ENCODE measurements at places on chromosomes 6 and 20.

DNA sequence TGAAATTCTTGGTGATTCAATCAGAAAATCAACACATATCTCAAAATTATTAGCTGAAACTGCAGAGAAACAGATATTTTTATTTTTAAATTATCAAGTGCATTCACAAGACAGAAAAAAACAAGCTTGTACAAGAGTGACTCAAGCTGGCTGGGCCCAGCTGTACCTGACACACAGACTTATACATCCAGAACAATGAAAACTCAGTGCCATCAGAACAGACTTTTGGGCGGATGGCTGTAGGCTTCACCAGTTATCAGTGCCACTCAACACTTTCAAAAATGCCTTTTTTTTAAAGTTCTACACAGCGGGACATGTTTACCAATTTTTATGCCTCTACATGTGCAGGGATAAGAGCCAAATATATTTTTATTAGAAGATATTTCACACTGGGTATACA, 102.8 kb downstream of the MYB start:
- no peak for DNase-seq

- no peak for DNase-seq
Measured at GRCh38 chr20:20070871-20071726, 18.8 kb downstream of the CFAP61 start.

DNA sequence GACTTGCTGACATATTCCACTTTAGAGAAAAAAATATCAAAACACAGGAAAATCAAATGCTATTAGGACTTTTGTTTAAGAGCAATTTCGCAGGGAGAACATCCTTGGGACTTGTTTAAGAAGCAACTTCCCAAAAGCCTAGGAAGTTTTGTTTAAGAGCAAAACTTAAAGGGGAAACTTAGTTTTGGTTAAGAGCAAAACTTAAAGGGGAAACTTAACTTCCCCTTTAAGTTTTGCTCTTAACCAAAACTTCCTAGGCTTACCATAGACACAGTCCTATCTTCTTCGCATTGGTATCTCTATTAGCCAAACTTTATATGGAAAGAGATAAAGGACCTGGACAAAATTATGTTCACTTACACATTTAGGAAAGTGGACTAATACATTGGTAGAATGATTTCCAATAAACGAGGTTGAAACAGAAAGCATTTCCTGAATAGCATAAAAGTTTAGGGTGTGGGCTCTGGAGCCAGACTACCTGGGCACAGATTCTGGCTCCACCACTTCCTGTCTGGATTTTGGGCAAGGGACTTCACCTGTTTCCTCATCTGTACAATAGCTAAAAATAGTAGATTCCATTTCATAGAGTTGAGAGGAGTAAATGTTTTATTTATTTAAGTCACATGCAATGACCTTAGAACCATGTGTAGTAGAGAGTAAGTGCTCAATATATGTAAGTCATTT, 15.7 kb downstream of the PAQR8 start:
- no peak for DNase-seq

GRCh38 chr6:3310703-3311102, 52.0 kb downstream of the PSMG4 start:
- DNase-seq = no peak

DNA sequence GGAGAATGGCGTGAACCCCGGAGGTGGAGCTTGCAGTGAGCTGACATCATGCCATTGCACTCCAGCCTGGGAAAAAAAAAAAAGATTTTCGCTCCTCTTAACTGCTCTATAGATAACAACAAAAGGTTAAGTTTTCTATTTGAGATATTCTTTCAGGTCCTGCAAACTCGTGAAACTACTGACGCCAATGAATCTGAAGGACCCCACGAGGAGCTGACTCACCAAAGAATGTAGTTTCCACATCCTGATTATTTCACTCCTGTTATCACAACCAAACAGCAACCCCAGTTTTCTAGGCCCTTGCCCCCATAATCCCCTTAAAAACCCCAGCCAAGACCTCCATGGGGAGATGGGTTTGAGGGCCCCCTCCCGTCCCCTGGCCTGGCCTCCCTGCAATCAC, 58.7 kb downstream of the OTOR start:
- no peak for DNase-seq

DNA sequence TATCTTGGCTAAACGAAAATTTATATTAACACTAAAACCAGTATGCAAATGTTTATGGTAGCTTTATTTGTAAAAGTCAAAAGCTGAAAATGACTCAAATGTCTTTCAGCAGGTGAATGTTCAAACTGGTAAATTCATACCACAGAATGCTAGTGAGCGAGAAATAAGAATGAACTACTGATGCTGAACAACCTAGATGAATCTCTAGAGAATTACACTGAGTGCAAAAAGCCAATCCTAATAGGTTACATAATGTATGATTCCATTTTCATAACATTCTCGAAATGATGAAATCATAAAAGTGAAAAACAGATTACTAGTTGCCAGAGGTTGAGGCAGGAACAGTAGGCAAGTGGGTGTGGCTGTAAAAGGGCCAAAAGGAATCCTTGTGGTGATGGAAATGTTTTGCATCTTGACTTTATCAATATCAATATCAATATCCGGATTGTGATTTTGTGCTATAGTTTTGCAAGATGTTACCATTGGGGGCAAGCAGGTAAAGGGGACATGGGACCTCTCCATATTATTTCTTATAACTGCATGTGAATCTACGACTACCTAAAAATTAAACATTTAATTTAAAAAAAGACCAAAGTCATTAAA, 26.1 kb downstream of the ZNF311 start:
- no peak for DNase-seq

GRCh38 chr20:17844133-17844429, 124.5 kb downstream of the SNX5 start:
- DNase-seq = no peak

DNA sequence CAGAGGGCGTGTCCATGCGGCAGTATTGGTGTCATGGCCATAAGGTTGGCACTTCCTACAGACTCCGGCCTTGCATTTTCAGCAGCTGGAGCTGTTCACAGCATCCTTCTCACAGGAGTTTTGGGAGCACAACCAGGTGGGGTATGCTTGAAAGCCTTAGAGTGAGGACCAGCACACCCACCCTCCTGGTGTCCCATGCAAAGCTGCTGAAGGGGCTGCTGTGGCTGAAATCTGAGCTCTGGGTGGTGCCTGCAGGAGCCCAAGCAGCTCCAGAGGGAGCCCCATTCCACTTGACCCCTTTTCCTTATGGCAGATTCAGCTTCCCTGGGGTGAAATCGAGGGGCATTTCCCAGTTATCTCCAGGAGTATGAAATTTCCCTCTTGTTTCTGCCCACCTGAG, 74.0 kb upstream of the BHLHE23 start:
- no peak for DNase-seq

- no peak for DNase-seq
Measured at GRCh38 chr20:16917636-16918035, 169.5 kb downstream of the OTOR start.

DNA sequence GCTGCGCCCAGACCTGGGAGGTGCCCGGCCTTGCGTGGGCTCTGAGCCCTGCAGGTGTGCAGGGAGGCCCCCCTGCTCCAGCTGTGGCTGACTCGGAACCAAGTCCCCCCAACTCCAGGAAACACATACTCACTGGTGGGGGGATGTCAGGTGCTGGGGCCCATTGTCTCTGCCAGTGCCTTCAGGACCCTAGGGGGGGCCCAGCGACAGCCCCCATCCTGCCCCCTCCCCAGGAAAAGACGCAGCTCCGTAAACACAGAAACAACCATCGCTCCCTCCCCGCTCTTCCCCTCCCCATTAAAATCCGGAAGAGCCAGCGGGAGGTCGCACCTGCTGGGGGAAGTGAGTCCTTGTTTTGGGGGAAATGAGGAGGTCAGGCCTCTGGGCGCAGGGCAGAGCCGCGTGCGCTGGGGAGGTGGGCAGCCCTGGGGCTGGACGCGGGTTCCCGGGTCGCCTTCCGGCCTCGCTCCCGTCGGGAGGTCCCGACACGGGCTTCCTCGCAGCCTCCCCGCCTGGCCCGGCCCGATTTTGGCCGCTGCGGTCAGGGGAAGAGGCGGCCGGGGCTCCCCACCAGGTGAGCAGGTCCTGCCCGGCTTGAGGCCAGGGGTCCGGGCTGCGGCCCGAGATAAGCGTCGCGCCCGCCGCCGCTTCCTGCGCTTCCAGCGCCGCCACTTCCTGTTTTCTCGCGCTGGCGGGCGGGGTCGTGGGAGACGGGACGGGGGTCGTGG, 6.2 kb downstream of the C20orf204 start:
- DNase-seq = no peak

GRCh38 chr6:1363298-1363697, 26.1 kb upstream of the FOXF2 start:
- no peak for DNase-seq

DNA sequence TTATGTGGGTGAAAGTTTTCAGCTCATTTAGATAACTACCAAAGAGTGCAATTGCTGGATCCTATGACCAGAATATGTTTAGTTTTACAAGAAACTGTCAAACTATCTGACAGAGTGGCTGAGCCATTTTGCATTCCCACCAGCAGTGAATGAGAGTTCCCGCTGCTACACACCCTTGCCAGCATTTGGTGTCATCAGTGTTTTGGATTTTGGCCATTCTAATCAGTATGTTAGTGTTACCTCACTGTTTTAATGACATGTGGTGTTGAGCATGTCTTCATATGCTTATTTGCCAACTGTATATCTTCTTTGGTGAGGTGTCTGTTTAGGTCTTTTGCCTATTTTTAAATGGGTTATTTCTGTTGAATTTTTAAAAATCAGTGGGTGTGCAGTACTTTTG, 120.9 kb downstream of the CFAP61 start:
- no peak for DNase-seq

DNA sequence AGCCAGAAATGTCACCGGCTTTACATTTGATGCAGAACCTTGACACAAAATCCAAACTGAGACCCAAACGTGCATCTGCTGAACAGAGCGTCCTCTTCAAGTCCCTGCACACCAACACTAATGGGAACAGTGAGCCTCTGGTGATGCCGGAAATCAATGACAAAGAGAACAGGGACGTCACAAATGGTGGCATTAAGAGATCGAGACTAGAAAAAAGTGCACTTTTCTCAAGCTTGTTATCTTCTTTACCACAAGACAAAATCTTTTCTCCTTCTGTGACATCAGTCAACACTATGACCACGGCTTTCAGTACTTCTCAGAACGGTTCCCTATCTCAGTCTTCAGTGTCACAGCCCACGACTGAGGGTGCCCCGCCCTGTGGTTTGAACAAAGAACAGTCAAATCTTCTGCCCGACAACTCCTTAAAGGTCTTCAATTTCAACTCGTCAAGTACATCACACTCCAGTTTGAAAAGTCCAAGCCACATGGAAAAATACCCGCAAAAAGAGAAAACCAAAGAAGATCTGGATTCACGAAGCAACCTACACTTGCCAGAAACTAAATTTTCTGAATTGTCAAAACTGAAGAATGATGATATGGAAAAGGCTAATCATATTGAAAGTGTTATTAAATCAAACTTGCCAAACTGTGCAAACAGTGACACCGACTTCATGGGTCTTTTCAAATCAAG, 108.4 kb downstream of the RTN4IP1 start:
- DNase-seq = peak; percentile 69

DNA sequence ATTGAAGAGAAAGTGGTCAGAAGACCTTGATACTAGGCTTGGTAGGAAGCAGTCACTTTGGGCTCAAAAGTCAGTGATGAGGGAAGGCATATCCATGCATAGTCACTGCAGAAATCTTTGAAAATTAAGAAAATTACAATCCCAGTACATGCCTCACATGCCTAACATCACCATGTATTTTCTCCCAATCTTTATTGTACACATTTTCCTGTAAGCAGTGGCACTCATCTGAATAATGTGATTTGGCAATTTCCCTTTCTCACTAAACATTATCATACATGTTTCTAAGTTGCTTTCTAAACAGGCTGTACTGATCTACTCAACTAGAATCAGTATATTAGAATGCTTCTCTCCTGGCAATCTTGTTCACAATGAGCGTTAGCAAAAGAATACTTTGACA, 280.7 kb upstream of the SUPT3H start:
- no peak for DNase-seq

- DNase-seq = no peak
Measured at GRCh38 chr6:31114970-31115849, 610 bp downstream of the PSORS1C1 start.

GRCh38 chr20:61321481-61321880, 69.4 kb downstream of the CDH4 start:
- no peak for DNase-seq

DNA sequence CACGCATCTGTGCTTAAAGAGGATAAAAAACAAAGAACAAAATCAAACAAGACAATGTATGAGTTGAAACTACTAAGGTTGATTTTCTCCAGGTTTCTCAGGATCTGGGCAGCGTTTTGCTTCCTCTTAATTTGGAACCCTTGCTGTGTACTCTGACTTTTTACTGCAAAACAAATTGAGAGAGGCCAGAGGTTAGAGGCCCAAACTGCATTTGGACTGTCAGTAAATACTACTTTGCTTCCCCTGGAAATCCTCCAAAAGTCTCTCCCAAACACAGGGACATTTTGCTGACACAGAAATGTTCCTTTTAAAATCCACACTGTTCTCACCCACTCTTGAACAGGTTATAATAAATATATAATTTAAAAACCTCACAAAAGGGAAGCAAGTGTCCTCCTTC, 1.1 kb downstream of the ARG1 start:
- no peak for DNase-seq

DNA sequence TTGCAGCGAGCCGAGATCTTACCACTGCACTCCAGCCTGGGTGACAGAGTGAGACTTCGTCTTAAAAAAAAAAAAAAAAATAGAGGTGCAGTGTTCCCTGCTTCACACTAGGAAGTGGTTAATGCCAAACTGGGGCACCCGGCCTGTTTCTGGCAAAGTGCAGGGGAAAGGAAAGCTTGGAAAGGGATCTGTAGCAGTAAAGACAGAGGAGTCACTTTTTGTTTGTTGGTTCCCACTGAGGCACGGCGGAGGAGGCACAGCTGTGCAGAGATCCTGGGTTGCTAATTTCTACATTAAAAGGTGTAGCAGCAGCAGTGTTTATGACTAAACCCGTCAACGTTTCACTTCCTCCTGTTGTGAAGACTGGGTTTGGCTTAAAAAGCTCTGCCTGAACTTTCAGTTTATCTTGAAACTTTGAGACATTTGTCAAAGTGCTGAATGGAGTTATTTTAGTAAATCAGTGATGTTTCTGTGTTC, 125.6 kb downstream of the CARMIL1 start:
- DNase-seq = no peak

- no peak for DNase-seq
Measured at GRCh38 chr20:10171864-10172751, 46.5 kb upstream of the SNAP25 start.

GRCh38 chr6:146860583-146860982, 261.8 kb downstream of the ADGB start:
- no peak for DNase-seq

- no peak for DNase-seq
Measured at GRCh38 chr6:152575621-152576150, 61.5 kb downstream of the SYNE1 start.

DNA sequence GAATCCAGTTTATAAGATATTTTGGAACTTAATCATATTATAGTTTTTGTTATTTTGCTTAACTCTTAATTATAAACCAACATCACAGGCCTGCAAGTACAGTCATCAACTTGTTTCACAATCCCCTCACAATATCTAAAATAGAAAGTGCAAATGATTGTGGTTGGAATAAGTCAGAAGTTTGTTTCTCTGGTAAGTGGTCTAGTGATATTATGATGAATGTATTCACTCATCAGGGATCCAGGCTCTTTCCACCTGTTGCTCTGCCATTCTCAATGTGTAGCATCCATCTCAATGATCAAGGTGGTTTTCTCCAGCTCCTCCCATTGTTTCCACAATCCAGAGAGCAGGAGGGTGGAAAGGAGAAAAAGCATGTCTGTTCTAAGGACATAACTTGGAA, 54.2 kb downstream of the OPN5 start:
- no peak for DNase-seq

- DNase-seq = no peak
Measured at GRCh38 chr6:80733641-80734040, 627.2 kb downstream of the BCKDHB start.

Data from stimulated activated CD8-positive, alpha-beta memory T cell treated with anti-CD3 and anti-CD28 coated beads, Interleukin-4, amount 100 ng/mL, for 4 hours (primary cell).